Activated naive CD4-positive, alpha-beta T cell treated with Interleukin-2 at 50 U/mL for 16 hours (primary cell): ENCODE measurements at places on chromosomes 4 and X.

- DNase-seq, result no peak
Observed at GRCh38 chr4:8665406-8666360, 73.1 kb downstream of the CPZ start.

DNA sequence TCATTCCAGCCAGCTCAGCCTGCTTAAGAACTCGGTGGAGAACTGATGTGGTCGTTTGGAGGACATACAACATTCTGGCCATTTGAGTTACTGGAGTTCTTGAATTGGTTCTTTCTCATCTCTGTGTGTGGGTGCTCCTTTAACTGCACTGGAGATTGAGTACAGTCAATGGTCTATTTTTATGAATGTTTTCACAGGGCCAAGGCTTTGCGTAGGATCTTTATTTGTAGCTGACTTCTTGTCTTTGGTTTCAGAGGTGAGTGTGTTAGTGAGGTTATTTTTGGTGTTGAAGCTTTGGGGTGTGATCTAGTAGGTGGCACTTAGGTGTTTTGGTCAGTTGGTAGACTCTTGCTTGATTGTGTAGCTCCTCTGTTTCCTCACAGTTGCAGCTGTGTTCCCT lies 288.4 kb downstream of the LHFPL1 start:
- DNase-seq, result no peak

GRCh38 chr4:5186271-5187064 lies 135.2 kb downstream of the STK32B start:
- no peak for DNase-seq

DNA sequence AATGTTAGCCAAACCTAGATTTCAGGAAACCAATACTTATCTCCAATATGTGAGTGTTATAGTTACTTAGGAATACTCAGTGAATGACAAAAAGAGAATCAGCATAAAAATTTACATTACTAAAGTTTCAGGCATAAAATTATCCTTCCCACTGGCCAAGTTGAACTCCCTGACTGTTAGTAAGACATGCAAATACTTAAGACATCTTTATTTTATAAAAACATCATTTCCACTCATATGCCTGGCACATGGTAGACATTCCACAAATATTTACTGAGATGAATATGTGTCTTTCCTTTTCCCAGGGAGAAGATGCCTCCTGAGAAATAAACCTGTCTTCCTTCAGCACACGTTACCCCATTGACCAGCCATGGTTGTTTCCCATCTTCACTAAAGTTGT lies 7.3 kb downstream of the VEGFD start:
- DNase-seq, result no peak
